Activated CD4-positive, alpha-beta T cell treated with anti-CD3 and anti-CD28 coated beads, Interleukin-2, amount 10 ng/mL, durations not matched to agents 7 days and 5 days (primary cell): ENCODE measurements at places on chromosomes 2 and 18.

DNA sequence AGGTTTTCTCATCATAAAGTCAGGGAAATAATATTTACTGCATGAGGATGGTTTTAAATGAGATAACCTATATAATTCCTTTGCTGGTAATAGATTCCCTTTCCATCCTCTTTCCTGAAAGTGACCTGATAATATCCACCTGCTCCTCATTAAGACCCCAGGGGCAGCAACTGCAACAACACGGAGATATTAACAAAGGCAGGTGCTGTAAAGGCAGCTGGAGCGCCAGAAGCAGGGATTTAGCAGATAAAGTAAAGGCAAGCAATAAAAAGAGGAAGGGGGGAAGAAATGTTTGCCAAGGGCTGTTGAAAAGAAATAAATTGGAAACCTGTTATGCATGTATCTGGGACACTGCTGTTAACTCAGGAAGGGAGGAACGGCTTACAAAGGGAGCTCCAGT lies 472.6 kb upstream of the KLHL29 start:
- H3K27me3 ChIP-seq = no peaks in the 10 kb centered on the region
- no peak overlapping the region for H3K27ac ChIP-seq
- no peaks in the 10 kb centered on the region for H3K4me1 ChIP-seq
- no peaks in the 10 kb centered on the region for H3K36me3 ChIP-seq
- H3K4me3 ChIP-seq = no peak overlapping the region

GRCh38 chr2:219645631-219646527 lies 18.4 kb downstream of the SLC4A3 start:
- no peak overlapping the region for H3K27ac ChIP-seq
- no peak overlapping the region for H3K4me3 ChIP-seq
- no peaks in the 10 kb centered on the region for H3K36me3 ChIP-seq
- DNase-seq = no peak
- H3K4me1 ChIP-seq = peaks cover 7% of the 10 kb centered on the region

DNA sequence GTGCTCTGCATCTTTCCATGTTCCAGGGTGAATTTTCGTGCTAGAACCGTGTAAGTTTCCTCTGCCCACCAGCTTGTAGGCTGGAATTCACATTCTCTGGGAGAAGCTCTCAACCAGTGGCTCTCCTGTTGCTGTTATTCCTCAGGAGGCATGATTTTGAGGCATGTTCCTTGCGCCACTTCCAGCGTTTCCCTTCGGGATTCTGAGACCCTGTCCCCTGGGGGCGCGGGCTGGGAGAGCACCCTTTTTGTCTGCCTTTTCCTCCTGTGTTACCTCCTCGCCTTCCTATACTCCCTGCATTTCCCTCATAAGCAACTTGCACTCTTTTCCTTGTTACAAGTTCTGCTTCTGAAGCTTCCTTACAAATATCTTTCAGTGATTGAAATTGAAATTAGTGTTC lies 156.4 kb downstream of the PTPRM start:
- no peak overlapping the region for H3K4me3 ChIP-seq
- H3K27me3 ChIP-seq = no peaks in the 10 kb centered on the region
- H3K4me1 ChIP-seq = no peaks in the 10 kb centered on the region
- H3K27ac ChIP-seq = no peak overlapping the region
- DNase-seq = no peak

DNA sequence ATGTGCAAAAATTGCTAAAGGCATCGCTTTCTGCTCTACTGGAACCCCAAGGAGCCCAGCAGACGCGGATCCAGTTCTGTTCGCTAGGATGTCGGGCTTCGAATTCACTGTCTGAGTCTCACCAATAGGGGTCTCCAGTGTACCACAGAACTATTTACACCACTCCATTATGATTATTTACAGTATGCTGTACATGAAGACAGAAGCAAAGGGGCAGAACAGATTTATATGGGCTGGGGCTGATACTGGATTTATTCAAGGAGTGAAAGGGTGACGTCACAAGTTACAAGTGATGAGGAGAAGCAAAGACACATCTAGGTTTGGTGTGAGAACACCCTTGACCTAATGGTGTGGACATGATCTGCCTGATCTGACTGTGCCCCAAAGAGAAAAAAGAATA lies 185.3 kb upstream of the ATP5MC3 start:
- peak; percentile 40 for DNase-seq
- no peak overlapping the region for H3K27ac ChIP-seq
- H3K27me3 ChIP-seq = peaks cover 30% of the 10 kb centered on the region
- no peaks in the 10 kb centered on the region for H3K36me3 ChIP-seq

- no peak overlapping the region for H3K4me3 ChIP-seq
- H3K36me3 ChIP-seq = no peaks in the 10 kb centered on the region
- no peaks in the 10 kb centered on the region for H3K4me1 ChIP-seq
- no peak for DNase-seq
Observed at GRCh38 chr2:199207011-199207410, 250.7 kb downstream of the SATB2 start.

GRCh38 chr2:58899692-58900091 lies 658.6 kb upstream of the FANCL start:
- H3K4me1 ChIP-seq = no peaks in the 10 kb centered on the region
- H3K27me3 ChIP-seq = peaks cover 2% of the 10 kb centered on the region
- no peak for DNase-seq

GRCh38 chr18:44715842-44716241 lies 35.2 kb downstream of the SETBP1 start:
- peaks cover 25% of the 10 kb centered on the region for H3K4me1 ChIP-seq
- H3K27me3 ChIP-seq = peaks cover 21% of the 10 kb centered on the region
- peaks cover 3% of the 10 kb centered on the region for H3K36me3 ChIP-seq

DNA sequence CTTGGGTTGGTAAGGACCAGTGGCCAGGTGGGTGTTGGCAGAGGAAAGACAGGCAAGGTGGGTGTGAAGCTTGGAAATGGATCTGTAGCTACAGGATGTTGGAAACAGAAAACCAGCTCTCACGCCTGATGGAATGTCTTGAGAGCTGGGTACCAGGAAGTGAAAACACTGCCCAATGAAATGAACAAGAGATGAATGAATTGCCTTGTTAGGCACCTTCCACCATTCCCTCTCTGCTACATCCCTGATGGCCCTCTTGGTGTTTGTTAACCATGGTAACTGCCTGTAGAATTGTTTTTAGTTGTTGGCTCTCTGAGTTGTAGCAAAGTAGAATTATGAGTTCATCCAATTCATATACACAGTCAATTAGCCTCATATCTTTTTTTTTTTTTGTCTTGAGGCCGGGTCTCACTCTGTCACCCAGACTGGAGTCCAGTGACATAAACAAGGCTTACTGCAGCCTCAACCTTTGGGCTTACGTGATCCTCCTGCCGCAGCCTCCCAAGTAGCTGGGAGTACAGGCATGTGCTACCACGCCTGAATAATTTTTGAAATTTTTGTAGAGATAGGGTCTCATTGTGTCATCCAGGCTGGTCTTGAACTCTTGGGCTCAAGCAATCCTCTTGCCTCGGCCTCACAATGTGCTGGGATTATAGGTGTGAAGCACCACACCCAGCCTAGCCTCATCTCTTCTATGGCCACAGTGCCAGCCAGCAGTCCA lies 9.5 kb downstream of the KCMF1 start:
- no peak for DNase-seq
- H3K27ac ChIP-seq = peak overlapping the region; percentile 19
- H3K27me3 ChIP-seq = no peaks in the 10 kb centered on the region
- peaks cover 32% of the 10 kb centered on the region for H3K36me3 ChIP-seq

DNA sequence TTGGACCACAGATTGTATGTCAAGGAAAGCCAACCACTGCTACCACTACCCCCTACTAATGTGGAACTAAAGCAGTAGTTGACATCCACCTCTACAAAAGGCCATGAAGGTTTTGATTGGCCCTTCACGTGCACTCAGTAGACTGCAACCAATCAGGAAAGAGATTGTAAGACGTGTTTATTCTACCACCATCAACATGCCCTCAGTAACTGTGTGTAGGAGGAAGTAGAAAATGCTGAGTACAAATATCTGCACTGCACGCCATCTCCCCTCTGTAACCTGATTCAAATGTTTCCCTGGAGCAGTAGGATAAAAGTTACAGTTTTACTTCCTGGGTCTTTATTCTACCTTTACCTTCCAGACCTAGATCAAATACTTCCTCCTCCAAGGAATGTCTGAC lies 2.9 kb upstream of the CASP10 start:
- no peak overlapping the region for H3K4me3 ChIP-seq
- H3K27ac ChIP-seq = no peak overlapping the region
- no peak for DNase-seq
- H3K36me3 ChIP-seq = peaks cover 16% of the 10 kb centered on the region
- H3K4me1 ChIP-seq = peaks cover 25% of the 10 kb centered on the region
- H3K27me3 ChIP-seq = no peaks in the 10 kb centered on the region

DNA sequence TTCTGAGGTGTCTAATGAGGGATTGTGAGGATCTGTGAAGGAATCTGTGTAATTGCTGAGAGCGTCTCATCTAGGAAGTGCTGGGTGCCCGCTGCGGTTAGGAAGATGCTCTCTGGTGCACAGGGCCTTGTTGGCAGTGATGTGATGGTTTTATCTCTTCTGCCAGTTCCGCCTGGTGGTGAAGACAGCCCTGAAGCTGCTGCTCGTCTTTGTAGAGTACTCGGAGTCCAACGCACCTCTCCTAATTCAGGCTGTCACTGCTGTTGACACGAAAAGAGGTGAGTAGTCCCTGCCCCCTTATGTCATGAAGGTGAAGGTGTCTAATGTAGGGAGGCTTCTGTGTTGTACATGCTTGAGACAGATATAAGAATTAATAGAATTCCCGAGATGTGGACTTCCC lies 234.2 kb downstream of the TPGS2 start:
- no peaks in the 10 kb centered on the region for H3K36me3 ChIP-seq
- no peak overlapping the region for H3K27ac ChIP-seq
- no peak overlapping the region for H3K4me3 ChIP-seq
- H3K4me1 ChIP-seq = no peaks in the 10 kb centered on the region

- peaks cover 9% of the 10 kb centered on the region for H3K4me1 ChIP-seq
- H3K4me3 ChIP-seq = no peak overlapping the region
- H3K27me3 ChIP-seq = peaks cover 88% of the 10 kb centered on the region
- H3K36me3 ChIP-seq = no peaks in the 10 kb centered on the region
- no peak for DNase-seq
Observed at GRCh38 chr2:20665243-20666004, 1.5 kb upstream of the GDF7 start.
